Astrocyte of the cerebellum (primary cell): ENCODE measurements at places on chromosomes 4 and X.

DNA sequence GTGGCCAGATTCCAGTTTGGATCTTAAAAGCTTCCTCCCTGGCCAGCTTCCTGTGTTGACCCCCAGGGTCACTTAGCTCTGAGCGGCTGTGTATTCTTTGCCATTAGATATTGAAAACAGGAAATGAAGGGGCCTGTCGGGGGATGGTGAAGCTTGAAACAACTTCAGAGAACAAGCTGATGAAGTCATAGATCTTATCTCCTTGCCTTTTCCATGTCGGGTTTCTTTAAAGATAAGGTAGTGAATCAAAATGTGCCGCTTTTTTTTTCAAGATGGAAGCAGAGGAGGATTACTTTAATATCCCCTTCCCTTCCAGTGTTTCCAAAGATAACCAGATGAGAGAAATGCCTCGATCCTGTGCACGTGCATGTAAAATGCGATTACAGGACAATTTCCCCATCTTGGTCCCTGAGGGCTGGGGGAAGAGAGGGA lies 508.5 kb downstream of the MID1IP1 start:
- DNase-seq: peak; percentile 1

DNA sequence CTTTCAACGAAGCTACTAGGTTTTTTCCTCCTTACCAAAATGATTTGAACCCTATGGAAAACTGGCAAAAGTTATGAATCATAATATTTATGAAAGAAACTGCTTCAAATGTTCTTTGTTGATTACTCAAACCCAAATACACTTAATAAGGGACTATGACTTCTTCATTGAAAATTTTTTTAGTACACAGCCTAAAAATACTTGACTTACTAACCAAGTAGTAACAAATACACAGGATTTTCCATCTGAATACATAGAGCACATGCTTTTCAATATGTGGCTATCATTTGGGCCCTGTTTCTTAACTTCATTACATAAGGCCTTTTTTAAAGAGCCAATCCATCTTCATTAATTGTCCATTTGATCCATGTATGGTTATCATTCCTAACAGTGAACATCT lies 171.5 kb downstream of the FBXW7 start:
- DNase-seq: no peak

GRCh38 chr4:91990726-91991125 lies 313.0 kb upstream of the GRID2 start:
- no peak for DNase-seq

DNA sequence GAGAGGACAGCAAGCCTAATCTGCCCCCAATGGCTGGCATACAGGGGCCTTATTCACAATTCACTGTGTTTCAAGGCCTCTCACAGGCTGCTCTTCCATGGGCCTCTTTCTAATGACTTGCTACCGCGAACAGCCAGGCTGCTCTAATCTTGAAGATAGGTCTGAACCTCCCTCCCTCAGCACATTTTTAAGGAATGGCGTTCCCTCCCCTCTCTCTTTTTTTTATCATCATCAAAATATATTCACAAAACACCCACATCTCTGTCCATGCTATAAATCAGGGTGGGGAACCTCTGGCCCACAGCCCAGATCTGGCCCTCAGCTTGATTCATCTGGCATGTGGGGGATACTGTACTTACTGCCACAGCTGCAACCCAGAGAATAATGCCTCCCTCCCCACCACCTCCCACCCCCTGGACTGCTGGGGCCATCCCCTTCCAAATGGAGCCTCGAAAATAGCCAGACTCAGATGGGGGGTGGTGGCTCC lies 76.2 kb upstream of the PLAC1 start:
- DNase-seq: peak; percentile 8

DNA sequence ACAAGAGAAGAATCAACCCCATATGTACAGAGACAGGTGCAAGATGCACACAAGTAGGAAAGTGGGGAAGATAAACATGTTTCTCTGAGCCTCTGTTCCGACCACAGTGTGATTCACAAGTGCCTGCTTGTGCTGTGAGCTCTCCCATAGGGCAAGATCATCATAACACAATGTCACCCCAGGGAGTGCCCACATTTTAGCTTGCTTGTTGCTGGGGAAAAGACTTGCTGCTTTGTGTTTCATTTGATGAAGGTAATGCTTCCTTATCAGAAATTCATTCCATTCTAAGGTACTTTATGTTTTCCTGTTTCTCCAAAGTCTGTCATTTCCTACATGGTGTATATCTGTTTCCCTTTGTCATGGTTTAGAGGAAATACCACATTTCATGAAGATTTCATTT lies 304.5 kb upstream of the DIPK2B start:
- no peak for DNase-seq

DNA sequence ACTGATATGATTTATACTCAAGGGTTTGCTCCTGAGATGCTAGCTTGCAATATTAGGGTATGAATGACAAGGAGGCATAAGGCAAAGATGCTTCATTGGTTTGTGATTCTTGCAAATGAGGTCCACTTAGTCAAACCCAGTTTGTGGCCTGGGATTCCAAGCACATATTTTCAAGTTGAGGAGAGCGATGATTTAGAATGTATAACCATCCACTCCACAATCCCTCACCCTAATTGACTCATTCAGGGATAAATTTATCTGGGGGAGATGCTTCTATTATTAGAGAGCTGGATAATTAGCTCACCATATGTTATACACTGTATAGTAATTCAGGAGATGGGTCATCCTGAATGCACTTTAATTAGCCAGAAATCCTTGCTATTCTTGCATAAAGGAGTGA lies 118.3 kb upstream of the PUDP start:
- DNase-seq: no peak
